NCI-H526 treated with DMSO at 0.1 percent for 48 hours (cell line): ENCODE measurements at places on chromosomes 16 and 17.

GRCh38 chr17:2841606-2842005, 45.4 kb downstream of the RAP1GAP2 start:
- DNase-seq: no peak

- no peak for DNase-seq
Observed at GRCh38 chr17:74474043-74474792, 7.8 kb downstream of the CD300A start.

- no peak for DNase-seq
Observed at GRCh38 chr17:31058976-31059375, 35.8 kb upstream of the NF1 start.

DNA sequence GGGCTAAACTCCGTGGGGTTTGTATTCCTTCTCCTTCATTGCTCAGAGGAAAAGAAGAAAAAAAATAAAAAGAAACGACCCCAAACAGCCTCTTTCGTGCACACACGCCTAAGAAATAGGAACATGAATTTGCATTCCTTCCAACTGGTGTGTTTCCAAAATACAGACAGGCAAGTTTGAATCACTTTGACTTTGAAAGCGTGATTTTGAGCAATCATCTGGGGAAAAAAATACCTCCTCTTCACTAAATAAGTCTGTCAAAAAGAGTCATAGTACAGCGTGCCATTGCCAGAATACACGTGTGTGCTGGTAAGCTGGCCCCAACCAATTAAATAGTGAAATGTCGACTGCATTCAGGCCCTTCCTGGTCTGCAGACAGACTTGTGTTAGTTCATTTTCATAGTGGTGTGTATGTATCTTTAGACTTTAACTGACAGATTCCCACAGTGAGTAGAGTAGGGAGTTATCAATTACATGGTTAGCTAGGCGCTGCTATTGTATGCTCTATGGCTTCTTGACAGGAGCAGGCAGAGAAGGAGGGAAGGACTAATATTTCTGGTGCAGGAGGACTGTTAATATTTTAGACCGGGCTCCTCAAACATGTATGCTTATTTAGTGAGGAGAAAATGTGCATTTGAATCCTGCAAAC, 618.3 kb downstream of the MAF start:
- DNase-seq: no peak

DNA sequence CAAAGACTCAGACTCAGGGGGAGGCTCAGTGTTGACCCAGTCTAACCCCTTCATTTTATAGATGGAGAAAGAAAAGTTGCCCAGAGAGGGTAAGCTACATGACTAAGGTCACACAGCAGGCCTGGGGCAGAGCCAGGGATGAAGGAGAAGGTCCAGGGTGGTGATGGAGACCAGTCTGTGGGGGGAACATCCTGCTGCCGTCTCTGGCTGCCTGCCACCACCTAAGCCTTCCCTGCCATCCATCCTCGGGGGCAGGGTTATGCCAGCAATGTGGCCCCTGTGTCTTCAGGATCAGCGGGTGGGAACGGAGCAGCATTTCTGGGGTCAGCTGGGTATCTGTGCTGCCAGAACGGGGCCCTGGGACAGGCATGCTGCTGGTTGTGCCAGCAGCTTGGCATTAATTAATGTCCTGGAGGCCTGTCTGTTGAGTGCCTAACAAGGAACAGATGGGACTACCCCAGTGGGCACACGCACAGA, 5.5 kb downstream of the DOK4 start:
- DNase-seq: no peak

GRCh38 chr16:66693149-66693548, 3.4 kb downstream of the CMTM4 start:
- DNase-seq: no peak

DNA sequence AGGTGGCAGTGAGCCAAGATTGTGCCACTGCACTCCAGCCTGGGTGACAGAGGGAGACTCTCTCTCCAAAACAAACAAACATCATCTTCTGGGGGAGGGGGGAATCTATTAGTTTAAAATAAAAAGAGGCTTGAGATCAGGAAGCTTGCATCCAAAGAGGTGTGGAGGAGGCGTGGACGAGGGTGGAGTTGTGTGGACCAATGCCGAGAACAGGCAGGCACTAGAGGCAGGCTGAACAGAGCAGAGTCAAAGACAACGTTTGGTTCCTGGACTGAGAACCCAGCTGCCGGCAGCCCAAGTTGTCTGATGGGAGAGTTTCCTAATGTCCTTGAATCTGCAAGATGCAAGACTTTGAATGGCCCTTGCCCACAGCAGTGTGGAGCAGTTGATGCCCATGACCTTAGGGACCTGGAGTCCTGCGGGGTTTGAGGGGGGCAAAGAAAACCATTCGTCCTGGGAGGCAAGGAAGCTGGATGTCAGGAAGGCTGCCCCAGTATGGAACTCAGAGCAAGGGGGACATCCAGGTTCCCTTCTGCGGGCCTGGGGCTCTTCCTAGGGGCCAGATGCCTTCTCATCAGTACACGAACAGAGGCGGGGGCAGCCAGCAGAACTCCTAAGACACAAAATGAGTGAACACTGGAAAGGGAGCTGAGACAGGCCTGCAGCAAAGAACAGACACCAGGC, 9.2 kb downstream of the TBC1D16 start:
- DNase-seq: no peak

DNA sequence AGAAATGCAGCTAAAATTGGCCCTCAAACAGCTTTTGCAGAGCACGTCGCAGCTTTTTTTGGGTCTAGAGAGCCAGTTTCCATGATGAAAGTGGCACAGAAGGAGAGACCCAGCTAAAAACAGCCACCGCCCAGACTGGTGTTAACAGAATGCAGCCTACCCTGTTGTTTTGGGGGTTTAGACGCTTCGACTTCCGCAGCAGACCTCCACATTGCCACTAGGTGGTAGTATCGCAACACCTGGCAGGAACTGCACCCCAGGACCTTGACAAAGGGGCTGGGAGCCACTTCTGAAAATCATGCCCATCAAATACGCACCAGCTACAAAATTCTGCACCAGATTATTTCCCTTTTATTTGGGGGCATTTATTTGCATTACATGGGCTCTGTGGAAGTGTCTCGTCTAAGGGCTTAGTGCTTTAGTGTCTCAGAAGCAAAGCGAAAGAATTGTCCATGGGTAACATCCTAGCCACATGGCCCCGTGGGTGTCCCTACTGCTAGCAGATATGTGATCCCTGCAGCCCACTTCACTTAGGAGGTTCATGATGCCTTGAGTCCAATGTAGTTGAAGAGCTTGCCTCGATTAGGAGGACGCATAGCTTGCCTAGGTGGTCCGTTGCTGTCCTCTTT, 167.1 kb downstream of the HAPSTR1 start:
- peak; percentile 2 for DNase-seq
